Lung (tissue), 17 donors: ENCODE measurements at places on chromosomes 1 and 21.

DNA sequence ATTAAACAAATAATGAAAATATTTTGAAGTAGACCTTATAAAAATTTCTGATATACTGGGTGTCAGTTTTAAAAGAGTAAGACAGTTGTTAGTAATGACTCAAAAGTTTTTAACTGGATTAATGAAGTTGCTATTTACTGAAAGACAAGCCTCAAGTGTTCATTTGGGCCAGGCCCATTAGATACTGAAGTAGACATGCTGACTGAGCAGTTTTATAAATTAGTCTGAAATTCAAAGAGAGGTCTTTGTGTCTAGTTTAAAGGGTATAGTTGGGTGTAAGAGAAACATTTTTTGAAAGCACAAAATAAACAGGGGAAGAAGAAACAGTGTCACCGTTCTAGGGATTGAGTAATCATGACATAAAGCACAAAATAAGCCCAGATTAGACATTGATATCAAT is 1577.2 kb downstream of the AMY1C start:
- no peak for DNase-seq

GRCh38 chr1:14804626-14805025 is 206.1 kb downstream of the KAZN start:
- no peak for DNase-seq

- DNase-seq, result peak; percentile 76
Observed at GRCh38 chr1:48019714-48020315, 22.6 kb upstream of the TRABD2B start.

DNA sequence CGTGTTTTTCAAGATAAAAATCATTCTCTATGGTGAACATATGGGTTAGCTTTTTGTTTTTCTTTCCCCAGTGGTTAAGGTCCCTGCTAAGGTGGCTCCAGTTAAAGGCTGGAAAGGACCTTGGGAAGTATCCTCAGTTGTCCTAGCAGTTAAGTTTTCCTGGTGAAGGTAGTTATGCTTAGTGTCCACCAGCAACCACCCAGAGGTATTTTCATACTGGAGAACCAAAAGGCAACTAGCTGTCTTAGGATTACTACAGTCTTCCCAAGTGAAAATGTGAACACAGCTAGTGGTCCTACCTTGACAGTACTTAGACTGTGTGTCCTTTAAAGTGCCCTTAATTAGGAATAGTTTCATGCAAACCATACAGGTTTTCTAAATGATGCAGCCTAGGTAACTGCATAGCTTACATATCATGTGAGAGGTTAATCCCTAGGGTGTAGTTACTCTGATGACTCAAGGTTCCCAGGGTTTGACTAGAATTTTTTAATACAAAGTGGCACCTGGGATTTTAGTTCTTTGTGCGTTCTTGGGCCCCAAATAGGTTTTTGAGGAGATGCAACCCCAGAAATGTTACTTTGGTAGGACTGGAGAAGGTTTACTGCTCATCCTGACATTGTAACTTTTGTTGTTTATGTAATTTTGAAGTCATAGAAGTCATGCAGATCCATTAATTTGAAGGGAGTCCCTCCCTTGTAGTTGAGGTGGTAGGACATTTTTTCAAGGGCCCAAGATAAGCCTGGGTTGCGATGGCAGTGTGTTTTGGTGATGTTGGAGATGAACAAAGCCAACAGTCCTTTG is 36.5 kb downstream of the YY1AP1 start:
- DNase-seq, result no peak

DNA sequence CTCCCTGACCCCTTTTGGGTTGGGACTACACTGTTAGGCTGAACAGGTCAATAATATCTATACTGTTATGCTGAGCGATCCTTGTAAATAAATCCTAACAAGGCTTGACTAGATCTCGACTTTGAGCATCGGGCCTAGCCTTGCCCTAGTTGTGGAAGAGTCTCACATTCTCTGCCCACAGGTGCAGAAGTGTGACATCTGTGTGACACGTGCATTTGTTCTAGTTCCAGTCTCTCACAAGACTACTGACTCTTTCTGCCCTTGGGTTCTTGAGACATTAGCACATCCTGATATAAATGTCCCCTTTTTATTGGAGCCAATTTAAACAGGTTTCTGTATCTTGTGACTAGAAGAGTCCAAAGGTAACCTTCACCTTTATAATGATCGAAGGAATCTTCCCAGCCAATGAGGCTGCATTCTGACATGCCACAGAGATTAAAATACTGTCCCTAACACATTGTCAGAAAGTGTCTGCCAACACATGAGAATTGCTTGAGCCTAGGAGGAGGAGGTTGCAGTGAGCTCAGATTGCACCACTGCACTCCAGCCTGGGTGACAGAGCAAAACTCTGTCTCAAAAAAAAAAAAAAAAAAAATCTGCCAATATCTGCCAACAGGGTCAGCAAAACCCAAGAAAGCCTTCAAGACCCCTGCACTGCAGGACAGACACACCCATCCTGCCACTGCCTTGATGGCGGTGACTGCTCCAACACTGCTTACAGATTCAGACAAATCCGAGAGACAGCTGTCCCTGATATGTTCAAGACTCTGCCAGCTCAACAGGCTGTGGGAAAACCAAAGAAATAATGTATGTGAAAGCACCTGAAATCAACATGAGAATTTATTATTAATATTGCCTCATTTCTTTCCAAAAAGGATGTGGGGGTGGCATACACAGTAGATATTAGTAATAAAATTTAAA is 56.5 kb upstream of the PSEN2 start:
- no peak for DNase-seq

DNA sequence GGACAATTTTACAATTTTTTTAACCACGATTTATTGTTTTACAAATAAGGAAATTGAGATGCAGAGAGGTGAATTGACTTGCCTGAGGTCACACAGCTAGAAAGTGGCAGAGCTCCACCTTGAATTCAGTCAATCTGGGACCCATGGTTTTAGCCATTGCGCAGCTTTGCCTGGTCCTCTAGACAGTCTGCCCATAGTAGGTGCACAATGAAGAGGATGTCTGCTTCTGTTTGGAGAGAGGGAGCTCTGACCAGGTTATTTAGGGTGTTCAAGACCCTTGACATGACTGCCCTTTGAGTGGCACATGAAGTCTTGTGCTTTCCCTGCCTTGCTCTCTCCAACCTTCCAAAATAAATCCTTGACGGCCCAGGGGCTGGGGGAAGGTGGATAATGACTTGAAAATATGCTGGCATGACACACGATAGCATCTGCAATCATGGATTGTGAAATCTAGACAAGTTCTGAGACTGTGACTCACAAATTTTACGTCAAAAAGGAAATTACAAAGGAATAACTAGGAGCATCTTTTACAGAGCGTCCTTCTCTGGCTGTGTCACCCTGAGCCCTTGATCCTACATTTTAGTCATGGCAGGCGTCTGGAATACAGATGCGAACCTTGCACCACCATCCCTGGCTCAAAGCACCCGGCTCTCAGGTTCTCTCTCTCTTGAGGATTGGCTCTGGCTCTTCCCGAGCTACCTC is 26.2 kb upstream of the ID3 start:
- DNase-seq, result no peak

DNA sequence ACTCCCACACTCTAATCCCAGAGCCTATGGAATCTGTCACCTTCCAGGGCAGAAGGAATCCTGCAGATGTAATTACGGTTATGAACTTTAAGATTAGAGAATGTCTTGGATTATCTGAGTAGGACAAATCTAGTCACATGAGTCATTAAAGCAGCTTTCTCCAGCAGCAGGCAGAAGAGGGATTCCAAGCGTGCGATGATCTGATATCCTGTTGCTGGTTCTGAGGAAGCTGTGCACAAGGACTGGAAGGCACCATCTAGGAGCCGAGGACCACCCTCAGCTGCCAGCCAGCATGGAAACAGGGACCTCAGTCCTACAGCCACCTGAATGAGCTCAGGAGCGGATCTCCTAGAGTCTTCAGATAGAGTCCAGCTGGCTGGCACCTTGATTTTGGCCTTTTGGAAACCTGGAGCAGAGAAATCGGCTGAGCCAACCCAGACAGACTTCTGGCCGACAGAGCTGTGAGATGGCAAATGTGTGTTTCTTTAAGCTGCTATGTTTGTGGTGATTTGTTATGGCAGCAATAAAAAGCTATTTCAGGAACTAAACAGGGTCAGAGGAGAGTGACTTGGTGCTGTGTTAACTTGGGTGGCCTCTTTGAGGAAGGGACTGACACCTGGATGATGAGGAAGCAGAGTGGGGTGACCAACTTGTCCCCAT is 34.5 kb downstream of the LRRN2 start:
- DNase-seq, result no peak

- no peak for DNase-seq
Observed at GRCh38 chr1:30738715-30739559, 15.6 kb upstream of the MATN1 start.

GRCh38 chr1:105608713-105609112 is 1447.8 kb upstream of the PRMT6 start:
- no peak for DNase-seq

DNA sequence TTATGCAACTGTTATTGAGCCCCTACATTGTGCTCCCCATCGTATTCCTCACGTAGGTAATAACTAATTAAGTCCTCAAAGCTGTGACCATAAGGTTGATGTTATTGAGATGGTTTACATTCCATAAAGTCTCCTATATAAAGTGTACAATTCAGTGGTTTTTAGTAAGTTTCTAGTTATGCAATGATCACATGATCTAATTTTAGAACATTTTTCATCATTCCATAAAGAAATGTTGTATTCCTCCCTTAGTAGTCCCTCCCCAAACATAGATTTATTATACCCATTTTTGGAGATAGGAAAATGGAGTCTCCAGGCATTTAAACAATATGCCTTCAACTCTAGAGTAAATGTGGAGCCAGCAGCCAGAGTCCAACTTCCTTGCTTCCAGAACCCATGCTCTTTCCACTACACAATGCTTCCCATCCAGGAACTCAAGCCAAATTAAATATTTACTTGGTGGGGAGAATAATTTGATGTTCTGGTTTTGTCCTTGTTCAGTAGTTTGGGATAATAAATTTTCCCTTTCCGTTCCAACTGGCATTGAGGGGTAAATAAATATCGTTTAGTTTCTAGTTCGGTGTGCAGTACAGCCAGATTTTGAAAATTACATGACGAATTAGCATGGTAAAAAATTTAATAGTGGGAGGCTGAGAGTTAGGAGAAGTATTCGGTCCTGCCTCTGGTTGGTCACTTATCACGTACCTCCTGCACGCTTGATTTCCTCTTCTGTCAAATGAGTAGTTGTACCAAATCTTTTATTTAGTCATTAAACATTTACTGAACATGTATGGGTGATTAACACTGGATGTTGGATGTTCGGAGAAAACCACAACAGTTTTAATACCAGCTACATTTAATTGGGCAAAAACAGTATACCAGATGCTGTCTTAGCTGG is 66.3 kb downstream of the CACHD1 start:
- peak; percentile 49 for DNase-seq

DNA sequence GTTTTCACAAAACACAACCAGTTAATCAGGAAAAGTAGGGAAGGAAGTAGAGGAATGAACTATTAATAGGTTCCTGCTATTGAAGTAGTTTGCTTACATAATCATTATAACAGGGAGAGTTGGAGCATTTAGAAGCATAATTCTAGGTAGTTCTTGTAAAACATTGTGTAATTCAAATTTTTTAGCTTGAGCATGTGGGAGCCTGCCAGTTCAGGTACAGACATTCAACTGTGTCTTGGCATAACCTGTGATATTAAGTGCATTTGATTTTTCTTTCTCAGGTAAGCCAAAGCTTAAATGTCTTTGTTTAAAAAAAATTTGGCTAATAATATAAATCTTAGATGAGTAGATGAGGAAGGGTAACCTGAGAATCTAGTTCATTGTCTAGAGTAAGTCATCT is 3.4 kb downstream of the YTHDF2 start:
- peak; percentile 20 for DNase-seq

DNA sequence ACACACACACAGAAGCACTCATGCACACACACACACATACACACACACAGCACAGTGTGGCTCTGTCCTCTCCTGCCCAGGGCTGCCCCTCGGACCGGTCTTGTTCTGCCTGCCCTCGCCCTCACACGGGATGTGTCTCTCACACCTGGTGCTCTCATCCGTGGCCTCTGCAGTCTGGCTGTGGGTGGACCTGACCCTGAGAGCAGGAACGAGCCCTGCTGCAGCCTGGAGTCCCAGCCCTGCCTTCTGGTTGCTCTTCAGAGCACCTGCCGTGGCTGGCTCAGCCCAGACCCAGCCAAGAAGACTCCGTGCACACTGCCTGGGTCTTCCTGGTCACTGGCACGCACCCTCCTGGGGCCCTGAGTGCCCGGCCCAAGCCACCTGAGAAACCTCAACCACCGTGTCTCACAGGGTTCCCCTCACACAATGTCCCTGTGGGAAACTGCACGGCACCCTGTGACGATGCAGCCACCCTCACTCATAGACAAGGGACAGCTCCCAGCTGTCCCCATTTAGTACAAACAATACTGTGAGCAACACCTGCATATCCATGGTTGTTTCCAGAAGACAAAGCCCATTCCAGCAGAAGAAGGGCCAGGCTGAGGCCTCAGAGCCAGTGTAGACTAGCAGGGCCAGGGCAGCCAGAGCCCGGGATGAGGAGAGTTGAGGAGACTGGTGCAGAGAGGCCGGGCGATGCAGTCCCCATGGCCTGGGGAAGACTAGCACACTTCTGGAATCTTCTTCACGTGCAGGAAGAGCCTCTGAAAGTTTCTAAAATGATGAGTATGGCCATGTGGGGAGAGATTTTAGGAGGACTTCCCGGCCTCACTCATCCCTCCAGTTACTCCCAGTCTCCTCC is 234.0 kb downstream of the NPHP4 start:
- DNase-seq, result no peak
